ENCODE measurements at places on chromosomes 7 and 10.

DNA sequence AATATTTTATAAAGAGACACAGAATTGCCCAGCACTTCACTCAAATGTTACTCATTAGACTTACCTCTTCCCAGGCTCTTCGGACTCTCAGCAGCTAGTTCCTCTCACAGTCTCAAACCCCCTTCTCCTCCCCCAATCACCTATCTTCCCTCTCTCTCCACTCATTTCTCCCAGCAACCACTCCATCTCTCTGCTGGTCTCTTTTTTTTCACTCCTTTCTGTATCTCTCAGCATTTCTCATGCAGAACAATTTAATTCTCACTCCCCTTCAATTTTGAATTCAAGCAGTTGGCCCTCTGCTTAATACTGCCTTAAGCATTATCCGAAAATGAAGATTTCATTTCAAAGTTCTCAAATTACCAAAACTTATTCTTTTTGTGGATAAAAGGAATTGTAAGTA, 34.4 kb upstream of the CAV2 start:
- DNase-seq = no peak

GRCh38 chr10:125136087-125136486, 24.3 kb downstream of the CTBP2 start:
- DNase-seq = no peak

- no peak for DNase-seq
Measured at GRCh38 chr7:158329686-158330085, 257.9 kb downstream of the PTPRN2 start.

GRCh38 chr10:48657416-48657815, 27.3 kb upstream of the WDFY4 start:
- DNase-seq = no peak

- no peak for DNase-seq
Measured at GRCh38 chr10:129039406-129040370, 427.4 kb upstream of the MGMT start.

GRCh38 chr7:24499871-24500270, 73.4 kb upstream of the PALS2 start:
- DNase-seq = no peak

DNA sequence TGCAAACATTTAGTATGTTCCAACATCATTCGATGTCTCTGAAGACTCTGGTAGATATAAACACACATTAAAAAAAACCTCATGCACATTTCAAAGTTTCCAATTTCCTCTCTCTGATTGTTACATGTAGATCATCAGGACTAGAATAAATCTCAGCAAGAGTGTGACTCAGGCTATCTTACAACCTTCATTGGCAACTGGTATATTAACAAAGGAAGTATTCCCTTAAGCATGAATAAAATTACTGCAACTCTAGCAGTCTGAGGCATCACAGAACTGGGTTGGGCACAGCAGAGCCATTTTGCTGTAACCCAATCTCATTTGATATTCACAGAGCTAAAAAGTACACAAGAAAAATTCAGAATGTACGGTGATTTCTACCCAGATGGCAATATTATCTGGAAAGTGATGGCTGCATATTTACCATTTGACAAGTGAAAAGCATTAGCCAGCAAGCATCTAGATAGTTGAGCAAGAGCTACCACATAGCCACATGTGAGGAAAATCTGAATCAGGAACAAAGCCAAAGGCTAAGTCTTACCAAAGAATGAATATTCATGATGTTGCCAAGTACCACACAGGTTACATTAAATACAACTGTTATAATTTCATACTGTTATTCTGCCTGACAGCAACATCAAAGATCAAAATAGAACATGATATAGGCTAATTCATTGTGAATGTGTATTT, 232.2 kb downstream of the CRPPA start:
- no peak for DNase-seq

GRCh38 chr10:103649654-103650423, 156.3 kb downstream of the NEURL1 start:
- DNase-seq = no peak

DNA sequence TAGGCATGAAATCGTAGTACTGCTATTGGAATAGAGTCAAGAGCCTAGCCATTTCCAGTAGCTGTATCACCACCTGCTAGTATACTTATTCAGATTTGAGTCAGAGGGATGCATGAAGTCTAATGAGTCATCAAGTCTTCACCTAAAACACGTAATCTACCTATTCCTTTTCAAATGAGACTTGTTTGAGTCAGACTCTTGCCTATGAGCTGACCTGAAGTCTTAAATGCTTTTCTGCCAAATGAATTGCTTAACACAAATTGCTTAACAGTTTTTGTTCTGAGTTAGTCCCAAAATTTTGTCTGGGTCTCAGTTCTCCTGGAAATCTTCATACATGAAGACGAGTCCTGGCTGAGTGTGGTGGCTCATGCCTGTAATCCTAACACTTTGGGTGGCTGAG, 165.2 kb downstream of the GNAT3 start:
- no peak for DNase-seq

GRCh38 chr10:29253690-29254029, 35.2 kb upstream of the LYZL1 start:
- DNase-seq = no peak
